ENCODE measurements at places on chromosomes 1 and 21. TPM values are rescaled to one million over a fixed set of nuclear protein-coding genes. Genes with fewer than 3 reads are reported as not detected.

The MAP10 gene
- 1.1 TPM for polyA plus RNA-seq

The KRTAP21-2 gene
- polyA plus RNA-seq, result not detected

The SMCP gene
- not detected for polyA plus RNA-seq

The TSACC gene
- not detected for polyA plus RNA-seq
